ENCODE measurements at places on chromosomes 12 and 14. TPM values are rescaled to one million over a fixed set of nuclear protein-coding genes. Genes with fewer than 3 reads are reported as not detected.

- DNase-seq = no peak
These were observed 216.0 kb upstream of the SFSWAP start for GRCh38 chr12:131494741-131495524.

DNA sequence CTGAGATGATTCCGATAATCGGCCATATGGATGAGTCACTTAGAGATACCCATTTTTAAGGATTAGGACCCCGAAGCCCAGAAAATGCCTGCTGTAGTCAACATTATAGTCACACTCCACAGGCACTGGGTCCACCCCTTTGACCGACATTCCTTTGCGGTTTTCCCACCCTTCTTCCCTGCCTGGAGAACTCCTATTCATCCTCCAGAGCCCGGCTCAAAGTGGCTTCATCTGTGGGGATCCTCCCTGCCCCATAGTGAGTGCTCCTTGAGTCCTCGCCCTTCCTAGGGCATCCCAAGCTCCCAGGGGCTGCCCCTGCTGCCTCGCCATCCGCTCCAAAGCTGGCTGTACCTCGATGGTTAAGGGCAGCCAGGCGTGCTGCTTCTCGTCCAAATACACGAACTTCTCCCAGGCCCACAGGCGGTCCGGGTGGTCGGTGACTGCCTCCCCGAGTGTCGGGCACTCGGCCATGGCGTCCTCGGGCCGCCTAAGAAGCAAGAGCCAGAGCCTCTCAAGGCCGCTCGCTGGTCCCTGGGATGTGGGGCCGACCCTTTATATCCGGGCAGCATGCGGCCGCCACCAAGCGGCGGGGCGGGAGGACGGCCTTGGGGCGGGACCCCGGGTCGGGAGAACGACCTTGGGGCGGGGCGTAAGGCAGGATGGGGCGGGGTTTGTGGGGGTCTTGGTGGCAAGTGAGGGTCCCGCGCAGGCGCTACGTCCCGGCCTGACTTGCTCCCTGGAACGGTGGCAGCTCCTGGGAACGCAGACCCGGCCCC lies at the start of gene TCL1A:
Gene TCL1A (minus strand): TSS at position 530 of the 776 bp plus-strand sequence. CDS start 59 bp downstream, at position 471.
- no peak for DNase-seq

DNA sequence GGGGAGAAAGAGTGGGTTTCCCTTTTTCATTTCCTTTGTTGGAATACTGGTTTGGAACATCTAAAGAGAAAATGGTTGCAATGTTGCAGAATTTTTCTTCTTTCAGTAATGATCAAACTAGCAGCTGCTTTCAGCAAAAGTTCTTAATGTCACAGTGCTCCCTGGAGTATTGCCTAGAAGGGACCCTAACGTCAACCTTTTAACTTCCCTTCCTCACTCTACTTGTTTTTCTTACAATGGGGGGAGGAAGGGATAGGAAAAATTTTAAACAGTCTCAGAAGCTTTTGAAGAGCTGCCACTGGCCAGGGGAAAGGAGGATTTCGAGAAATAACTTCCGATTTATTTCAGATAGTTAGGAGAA lies 521.8 kb downstream of the MED13L start:
- DNase-seq = no peak

Gene NOPCHAP1
- 14.9 TPM for total RNA-seq

DNA sequence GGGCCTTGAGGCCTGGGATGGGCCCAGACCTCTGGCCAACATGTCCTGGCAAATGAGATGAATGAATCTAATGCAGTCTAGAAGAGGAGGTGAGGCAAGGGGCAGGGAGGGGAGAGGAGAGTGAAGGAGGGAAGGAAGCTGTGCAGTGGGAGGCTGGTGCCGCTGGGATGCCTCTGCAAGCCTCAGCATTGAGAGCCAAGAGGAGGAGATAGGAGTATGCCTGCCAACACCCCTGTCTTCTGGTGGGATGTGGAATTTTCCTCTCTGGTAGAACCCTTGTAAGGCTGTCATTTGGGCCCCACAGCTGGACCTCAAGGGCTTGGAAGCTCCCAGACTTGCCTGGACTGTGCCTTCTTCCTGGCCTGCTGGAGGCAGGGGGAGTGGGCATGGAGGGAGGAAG lies 21.9 kb downstream of the KRT80 start:
- DNase-seq = no peak

DNA sequence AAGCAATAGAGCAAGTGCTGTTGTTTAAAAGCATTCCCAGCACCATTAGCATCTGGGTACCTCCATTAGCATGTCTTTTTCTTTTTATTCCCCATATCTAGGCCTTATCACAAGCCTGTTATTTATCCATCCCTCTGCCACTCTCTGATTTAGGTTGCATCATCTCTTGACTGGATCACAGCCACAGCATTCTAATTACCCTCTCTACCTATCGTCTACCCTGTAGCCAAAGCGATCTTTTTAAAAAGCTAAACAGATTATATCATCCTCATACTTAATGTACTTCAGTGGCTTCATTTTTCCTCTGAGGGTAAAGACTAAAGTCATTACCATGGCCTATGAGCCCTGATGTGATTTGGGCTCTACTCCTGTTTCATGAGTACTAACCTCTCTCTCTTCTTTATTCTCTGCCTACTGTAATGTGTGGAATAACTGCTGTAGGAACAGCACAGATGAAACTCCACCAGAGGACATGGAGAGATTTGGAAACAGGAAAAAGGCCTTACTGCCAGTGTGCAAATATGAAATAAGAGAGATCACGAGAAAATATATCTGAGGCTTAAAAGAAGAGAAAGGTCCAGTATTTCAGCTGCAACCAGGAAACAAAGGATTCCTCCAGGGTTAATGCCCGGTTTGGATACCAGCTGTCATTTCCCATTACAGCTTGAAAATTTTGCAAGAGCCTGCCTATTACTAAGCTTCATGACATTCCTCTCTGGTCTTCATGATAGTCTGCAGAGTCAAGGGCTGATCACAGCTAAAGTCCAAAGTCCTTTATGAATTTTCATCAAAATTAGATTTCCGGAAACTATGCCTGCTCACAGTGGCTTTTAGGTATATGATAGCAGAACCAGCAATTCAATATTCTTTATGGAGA lies 422.5 kb upstream of the PDE3A start:
- no peak for DNase-seq

Gene TAS2R20
- total RNA-seq = 3.0 TPM

DNA sequence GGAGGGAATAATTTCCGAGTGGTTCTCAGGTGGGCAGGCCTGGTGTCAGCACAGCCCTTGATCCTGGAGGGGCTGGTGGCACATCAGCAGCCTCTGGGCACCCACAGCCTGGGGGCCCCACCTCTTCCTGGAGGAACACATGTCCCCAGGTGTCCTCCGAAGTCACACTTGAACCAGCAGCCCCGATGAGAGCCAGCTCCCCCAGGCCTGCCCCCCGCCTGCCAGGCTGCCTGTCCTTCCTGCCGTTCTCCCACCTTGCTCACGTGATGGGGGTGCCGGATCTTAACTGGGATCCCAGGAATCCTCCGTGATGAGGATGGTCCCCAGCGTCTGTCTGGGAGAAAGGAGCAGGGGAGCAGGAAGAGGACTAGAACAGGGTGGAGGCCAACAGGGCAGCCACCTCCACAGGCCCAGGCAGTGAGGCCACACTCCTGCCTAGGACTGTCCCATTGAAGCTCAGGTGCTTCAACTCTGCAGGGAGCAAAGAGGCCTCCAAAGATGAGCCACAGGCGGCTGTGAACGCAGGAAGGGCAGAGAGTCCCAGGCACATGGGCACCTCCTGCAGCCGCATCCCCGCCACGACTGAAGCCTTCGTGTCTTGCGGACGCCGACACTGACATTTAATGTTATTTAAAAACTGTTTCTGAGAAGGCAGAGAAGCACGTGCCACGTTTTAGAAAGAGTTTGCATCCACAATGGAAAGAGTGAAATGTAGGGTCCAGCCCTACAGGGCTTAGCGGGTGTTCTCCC lies 77.5 kb downstream of the GALNT9 start:
- DNase-seq = no peak

DNA sequence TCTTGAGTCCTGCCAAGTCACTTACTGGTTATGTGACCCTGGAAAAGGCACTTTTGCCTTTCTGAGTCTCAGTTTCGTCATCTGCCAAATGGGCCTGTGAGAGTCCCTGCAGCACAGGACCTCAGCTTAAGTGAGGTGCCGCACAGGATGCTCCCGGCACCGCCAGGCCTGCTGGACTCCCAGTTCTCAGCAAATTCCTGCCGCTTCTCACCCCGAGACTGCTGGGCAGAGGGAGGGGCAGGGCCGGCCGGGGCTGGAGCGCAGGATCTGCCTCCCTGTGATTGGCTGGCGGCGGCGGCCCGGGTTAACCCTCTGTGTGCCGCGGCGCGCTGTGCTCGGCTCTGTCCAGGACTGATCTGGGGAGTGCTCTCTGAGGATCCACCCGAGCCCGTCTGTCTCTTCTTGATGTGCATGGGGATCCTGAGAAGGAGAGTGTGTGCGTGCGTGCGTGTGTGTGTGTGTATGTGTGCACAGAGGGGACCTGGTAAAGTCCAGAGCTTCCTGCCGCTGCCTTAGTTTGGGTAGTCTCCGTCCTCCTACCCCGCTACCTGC lies 8.6 kb downstream of the SETD1B start:
- no peak for DNase-seq

Gene B4GALNT3
- total RNA-seq = 2.0 TPM

DNA sequence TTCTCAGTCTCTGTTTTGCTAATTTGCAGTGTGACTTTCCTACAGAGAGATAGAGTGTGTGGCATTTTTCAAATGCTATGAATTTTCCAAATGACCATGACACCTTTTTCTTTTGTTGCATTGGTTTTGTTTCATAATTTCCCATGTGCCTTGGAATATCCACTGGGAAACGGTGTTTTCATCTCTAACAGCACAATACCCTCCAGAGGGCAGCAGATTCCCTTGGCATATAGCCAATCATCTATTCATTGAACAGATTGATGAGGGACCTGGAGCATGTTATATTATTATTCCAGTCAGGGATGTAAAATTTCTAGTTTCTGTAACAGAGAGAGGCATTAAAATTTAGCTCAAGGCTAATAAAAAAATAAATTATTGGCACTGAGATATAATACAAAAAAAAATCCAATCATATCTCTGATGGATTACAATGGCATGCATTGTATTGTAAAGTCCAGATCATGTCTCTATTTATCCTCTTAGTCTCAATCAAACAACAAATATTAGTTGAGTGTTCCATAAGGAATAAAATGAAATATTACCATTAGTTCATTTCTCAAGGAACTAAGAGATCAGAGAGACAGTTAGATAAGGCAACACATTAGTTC lies 29.6 kb upstream of the NTN4 start:
- DNase-seq = no peak

DNA sequence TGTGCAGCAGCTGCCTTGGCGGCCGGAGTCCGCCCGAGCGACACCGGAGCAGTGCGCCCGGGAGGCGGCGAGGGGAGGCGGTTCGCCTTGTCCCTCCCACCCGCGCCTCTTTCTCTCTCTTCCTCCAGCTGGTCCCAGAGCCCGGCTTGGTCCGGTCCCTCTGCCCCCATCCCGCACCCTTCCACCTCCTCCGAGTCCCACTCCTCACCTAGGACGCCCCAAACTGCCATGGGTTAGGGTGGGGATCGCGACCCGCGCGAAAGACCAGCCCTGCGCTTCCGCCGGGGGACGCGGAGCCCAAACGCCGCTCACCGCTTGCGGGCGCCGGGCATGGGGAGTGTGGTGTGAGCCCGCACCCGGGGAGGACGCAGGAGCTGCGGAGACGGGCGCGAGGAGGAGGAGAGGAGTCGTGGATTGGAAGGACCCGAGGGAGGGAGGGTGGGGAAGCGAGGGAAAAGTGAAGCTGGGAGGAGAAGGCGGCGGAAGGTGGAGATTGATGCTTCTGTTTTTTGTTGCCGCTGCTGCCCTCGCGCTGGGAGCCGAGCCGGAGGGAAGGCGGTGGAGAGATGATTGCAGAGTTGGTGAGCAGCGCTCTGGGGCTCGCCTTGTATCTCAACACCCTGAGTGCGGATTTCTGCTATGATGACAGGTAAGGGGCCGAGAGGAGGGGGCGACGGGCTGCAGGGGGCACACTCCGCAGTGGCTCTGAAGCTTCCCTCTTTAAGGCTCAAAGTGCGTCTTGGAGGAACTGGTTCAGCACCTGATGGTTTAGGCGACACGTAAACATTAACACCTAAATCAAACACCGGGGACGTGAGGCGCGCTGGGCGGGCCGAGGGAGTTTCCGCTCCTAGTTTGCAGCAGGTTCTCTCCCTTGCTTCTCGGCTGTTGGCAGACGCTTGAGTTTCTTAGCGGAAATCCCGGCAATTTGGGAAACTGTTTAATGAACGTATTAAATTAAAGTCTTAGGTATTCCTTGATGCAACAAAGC lies 610 bp downstream of the TMTC2 start:
- peak; percentile 43 for DNase-seq

Gene GZMB
- 12.6 TPM for total RNA-seq

DNA sequence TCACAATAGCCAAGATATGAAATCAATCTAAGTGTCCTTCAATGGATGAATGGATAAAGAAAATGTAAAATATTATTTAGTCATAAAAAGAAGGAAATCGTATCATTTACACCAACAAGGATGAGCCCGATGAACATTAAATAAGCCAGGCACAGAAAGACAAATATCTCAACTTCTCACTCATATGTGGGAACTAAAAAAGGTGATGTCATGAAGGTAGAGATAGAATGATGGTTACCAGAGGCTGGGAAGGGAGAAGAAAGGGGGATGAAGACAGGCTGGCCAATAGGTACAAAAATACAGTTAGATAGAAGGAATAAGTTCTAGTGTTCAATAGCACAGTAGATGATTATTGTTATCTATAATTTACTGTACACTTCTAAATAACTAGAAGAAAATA lies 94.9 kb upstream of the RAP1B start:
- no peak for DNase-seq

DNA sequence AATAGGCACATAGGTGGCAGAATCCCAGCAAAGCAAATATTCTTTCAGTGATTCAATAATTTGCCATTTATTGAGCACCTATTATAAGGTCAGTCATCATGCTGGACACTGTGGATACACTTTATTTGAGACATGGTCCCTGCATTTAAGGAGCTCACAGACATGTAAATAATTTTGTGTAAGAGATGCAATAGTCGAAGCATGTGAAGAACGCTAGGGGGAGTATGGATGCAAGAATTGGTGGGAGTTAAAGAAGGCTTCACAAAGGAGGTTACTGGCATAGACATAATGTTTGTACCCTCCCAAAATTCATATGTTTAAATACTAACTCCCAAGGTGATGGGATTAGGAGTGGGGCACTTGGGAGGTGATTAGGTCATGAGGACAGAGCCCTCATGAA lies 260.6 kb upstream of the GARIN6 start:
- no peak for DNase-seq

GRCh38 chr14:47466916-47467315 lies 208.5 kb downstream of the MDGA2 start:
- no peak for DNase-seq

GRCh38 chr14:25252793-25253192 lies 202.8 kb upstream of the STXBP6 start:
- DNase-seq = no peak

GRCh38 chr12:42346403-42347002 lies 20.5 kb downstream of the PPHLN1 start:
- no peak for DNase-seq

DNA sequence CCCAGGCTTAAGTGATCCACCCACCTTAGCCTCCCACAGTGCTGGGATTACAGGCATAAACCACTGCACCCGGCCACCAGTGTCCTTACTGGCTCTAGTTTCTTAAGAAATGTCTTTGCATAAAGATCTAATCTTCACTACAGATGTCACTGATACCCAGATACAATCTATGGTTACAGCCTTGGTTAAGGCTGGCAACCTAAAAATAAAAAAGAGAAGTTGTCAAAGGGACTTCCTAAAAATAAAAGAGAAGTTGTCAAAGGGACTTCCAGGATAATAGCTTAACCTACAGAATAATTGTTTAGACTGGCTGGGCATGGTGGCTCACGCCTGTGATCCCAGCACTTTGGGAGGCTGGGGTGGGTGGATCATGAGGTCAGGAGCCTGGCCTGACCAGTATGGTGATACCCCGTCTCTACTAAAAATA lies 27.6 kb downstream of the ETFBKMT start:
- no peak for DNase-seq

GRCh38 chr14:44982594-44982993 lies 20.6 kb downstream of the TOGARAM1 start:
- no peak for DNase-seq
